Bladder microvascular endothelial cell (primary cell): ENCODE measurements at places on chromosomes 6 and 20. TPM values are rescaled to one million over a fixed set of nuclear protein-coding genes. Genes with fewer than 3 reads are reported as not detected.

The HUS1B gene
- 0.65 and 3.7 TPM in 2 replicates for total RNA-seq

The GNAS-AS1 gene
- total RNA-seq = 0.13 TPM in 1 of 2 replicates, not detected in the other

The FERMT1 gene
- total RNA-seq = 0.38 and 0.97 TPM in 2 replicates

The TRAPPC3L gene
- total RNA-seq = under 0.01 and 0.19 TPM in 2 replicates
